ENCODE measurements at places on chromosomes 6 and 20.

DNA sequence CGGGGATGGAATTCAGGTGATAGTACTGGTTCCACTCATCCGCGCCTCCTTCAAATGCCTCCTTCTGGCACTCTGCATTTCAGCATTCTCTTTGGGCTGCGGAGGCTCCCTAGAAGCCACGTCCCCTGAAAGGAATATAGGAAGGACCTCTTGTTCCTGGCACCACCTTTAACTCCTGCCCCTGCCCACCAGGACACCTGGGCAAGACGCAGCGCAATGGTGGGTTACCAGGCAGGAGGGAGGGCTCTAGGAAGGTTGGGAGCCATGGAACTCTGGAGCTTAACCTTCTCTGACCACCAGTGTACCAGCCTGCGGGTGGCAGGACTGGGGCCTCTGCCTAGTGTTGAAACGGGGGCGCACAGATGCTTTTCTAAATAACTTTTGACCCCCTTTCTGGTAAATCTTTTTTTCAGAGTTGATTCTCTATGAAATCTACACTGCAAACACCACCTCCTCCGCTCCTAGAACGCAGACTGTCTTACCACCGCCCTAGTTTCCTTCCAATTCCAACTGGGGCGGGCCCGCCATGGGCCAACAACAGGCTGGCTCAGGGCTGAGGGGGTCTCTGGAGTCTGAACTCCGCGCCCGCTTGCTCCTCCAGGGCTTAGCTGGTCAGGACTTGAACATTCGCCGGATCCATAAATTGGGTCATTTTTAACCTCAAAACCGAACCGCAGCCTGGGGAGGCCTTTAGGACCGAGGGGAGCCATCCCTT, 871 bp upstream of the SYNDIG1 start:
- ATAC-seq = no peak

DNA sequence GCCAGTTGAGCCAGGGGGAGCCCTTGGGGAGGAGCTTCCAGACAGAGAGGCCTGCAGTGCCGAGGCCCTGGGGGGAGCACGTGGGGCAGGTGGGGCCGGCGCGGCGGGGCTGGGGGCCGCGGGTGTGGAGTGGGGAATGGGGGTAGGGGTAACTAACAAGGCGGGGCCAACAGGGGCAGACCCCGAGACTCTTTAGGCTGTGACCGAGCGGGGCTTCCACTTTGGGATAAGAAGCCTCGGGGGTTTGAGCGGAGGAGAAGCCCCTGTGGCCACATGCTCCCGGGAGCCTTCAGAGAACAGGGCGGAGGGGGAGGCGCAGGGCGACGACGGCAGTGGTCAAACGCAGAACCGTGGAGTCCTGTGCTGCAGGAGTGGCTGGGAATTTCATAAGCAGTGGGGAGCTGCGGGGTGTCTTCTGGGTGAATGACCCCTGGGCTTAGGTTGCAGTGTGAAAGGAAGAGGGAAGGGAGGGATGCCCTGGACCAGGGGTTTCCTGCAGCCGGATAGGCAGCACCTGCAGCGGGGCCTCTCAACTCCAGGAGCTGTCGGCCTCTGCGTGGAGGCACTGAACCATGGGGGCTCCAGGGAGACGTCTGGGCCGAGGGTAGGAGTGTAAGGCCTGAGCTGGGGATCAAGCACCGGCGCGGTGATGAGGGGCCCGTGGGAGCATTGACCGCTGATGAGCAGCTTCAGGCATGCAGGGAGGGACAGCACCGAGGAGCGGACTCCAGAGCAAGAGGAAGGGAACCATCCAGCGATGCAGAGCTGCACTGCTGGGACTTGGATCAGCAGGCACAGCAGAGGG, 121.0 kb downstream of the SYNDIG1 start:
- ATAC-seq = peak; percentile 42

- no peak for ATAC-seq
Observed at GRCh38 chr6:136923954-136924673, 2.0 kb downstream of the SLC35D3 start.

- no peak for ATAC-seq
Observed at GRCh38 chr20:33019465-33020277, 11.8 kb upstream of the BPIFB6 start.

DNA sequence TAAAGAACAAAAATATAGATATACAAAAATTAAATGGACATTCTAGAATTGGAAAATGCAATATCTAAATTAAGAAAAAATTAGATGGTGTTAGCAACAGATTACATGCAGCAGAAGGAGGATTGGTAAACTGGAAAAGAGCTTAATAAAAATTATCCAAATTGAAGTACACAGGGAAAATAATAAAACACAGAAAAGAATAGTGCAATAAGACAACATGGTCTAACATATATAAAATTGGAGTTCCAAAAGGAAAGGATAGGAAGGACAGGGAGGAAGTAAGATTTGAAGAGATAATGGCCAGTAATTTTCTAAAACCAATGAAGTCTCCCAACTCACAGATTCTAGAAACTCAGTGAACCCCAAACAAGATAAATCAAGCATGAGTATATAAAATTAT, 194.5 kb downstream of the TBX18 start:
- ATAC-seq = no peak

DNA sequence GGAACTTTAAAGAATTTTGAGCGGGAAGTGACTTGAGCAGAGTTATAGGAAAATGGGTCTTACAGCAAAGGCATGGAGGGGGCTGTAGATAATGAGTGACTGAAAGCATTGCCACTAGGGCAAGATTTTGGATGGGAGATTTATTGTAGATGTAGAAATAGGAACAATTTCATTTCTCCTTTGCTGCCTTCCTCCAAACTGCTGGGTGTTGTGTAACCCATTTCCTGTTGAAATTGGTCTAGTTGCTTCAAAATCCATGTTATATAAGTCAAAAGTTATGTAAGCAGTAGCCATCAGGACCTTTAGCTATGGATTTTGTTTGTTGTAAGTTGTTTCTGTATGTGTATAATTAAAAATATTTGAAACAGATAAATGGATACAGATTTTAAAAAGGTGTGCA, 11.1 kb downstream of the YWHAB start:
- ATAC-seq = no peak

DNA sequence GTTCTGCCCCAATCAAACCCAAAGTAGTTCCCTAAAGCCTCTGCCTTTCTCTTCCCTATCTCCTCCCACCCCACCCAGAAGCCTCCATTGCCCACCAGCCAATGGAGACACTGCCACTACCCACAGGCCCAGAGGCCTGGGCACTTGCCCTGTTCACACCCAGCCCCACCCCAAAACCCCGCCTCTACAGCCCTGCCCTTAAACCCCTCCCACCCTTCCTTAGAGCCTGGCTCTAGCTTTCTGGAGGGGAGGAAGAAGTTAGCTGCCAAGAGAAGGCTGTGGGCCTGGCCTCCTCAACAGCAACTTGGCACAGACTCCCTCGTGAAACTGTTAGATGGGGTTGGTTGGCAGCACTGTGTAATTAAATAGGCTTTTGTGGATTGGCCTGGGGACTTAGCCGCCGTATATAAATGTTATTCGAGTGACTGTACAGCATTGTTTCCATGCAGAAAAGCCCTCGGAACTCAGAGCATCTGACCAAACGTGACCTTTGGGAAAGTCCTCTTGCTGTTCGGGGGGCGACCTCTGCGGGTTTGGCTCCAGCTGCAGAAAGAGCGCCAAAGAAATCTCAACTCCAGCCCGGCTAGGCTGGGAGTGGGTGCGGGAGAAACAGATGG, 31.4 kb downstream of the COL11A2 start:
- no peak for ATAC-seq
